ENCODE measurements at places on chromosomes 5 and 9.

DNA sequence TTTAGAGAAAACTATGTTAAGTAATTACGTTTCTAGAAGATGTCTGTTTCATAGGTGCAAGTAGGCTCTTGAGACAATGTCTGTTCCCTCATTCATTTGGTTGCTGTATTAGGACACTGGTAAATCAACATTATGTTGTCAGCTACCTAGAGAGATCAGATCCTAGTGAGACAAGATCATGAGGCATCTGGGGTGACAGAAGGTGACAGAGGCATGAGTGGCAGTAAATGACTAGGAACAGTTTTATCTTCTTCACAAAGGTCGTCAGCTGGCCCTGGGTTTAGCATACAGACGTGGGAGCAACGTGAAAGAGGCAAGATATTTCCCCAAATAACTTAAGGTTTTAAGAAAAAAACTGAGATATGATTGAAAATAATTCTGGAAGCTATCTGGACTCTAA lies 1926.3 kb upstream of the WWC1 start:
- DNase-seq, result no peak

- peak; percentile 76 for DNase-seq
Observed at GRCh38 chr9:100598641-100599145, 20.8 kb downstream of the CAVIN4 start.

- DNase-seq, result no peak
Observed at GRCh38 chr5:44332285-44332971, 56.8 kb downstream of the FGF10 start.

- no peak for DNase-seq
Observed at GRCh38 chr5:126182971-126183695, 240.1 kb upstream of the GRAMD2B start.

DNA sequence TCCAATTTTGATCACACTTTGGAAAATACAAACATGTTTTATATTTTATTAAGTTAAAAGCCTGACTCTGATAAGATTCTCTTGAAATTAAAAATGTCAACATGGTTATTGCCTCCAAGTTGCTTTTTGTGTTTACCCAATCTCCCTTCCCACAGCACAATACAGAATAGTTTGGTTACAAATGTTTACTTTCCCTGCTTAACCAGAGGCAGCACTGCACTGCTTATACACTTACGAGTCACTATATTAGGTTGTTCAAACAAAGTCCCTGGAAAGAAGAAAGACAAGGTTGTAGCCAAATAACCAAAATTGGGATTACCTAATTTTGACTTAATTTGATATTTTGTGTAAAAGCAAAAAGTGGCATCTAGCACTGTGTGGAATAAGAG lies 25.9 kb downstream of the SRFBP1 start:
- DNase-seq, result no peak

- no peak for DNase-seq
Observed at GRCh38 chr5:64518793-64519192, 13.0 kb downstream of the RGS7BP start.

DNA sequence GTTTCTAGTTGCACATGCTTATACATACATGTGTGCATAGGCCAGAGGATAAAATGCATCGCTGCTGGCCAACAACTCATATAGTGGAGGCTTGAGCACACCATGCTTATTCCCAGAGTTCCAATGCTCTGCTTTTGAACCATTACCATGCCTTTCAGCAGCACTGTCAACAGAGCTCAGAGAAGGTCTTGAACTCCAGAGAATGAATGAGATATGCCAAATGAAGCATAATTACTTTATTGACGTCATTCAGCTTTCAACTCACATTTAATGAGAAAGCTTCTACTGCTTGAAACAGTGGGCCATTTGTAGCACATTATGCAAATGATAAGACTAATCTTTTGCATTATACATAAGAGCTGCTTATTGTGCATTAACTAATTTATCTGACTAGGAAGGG lies 765.3 kb upstream of the GRAMD2B start:
- DNase-seq, result no peak

- no peak for DNase-seq
Observed at GRCh38 chr9:135963338-135963737, 2.2 kb upstream of the UBAC1 start.

DNA sequence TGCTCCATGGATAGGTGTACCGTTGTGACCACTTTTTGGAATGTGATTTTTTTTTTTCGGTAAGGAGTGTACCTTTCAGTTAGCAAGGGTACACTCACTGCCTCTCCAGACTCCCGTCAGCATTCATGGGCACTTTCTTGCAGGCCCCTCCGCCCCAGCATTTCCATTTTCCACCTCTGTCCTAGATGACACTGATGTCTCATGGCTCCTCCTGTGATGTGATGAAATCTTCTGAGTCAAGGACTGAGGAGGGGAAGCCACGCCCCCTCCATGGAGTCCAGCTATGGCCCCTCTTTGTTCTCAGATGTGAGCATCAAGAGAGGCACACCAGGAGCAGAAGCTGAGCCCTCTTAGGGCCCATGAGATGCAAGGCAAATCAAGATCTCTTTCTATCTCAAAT lies 61.8 kb downstream of the CTSL start:
- no peak for DNase-seq

DNA sequence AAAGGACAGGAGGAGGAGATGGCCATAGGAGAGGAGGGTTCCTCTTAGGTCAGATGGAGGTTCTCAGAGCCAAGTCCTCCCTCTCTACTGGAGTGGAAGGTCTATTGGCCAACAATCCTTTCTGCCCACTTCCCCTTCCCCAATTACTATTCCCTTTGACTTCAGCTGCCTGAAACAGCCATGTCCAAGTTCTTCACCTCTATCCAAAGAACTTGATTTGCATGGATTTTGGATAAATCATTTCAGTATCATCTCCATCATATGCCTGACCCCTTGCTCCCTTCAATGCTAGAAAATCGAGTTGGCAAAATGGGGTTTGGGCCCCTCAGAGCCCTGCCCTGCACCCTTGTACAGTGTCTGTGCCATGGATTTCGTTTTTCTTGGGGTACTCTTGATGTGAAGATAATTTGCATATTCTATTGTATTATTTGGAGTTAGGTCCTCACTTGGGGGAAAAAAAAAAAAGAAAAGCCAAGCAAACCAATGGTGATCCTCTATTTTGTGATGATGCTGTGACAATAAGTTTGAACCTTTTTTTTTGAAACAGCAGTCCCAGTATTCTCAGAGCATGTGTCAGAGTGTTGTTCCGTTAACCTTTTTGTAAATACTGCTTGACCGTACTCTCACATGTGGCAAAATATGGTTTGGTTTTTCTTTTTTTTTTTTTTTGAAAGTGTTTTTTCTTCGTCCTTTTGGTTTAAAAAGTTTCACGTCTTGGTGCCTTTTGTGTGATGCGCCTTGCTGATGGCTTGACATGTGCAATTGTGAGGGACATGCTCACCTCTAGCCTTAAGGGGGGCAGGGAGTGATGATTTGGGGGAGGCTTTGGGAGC lies 3.1 kb downstream of the EGR1 start:
- peak; percentile 33 for DNase-seq

GRCh38 chr5:89601880-89602279 lies 718.9 kb upstream of the MEF2C start:
- no peak for DNase-seq

GRCh38 chr9:38319496-38320173 lies 72.9 kb upstream of the ALDH1B1 start:
- DNase-seq, result no peak

- DNase-seq, result no peak
Observed at GRCh38 chr9:75102177-75102790, 14.0 kb downstream of the OSTF1 start.

GRCh38 chr5:142896325-142897007 lies 126.3 kb downstream of the ARHGAP26 start:
- DNase-seq, result peak; percentile 19

GRCh38 chr5:93660677-93661076 lies 77.7 kb downstream of the NR2F1 start:
- DNase-seq, result no peak

- DNase-seq, result no peak
Observed at GRCh38 chr9:131731644-131732043, 8.2 kb downstream of the RAPGEF1 start.

GRCh38 chr5:131328536-131329285 lies 64.9 kb downstream of the CDC42SE2 start:
- DNase-seq, result peak; percentile 2

GRCh38 chr9:78188594-78188993 lies 47.3 kb upstream of the CEP78 start:
- no peak for DNase-seq

GRCh38 chr5:81045389-81045807 lies 85.2 kb downstream of the RASGRF2 start:
- no peak for DNase-seq

GRCh38 chr5:50445296-50445949 lies 4.3 kb upstream of the EMB start:
- DNase-seq, result no peak

DNA sequence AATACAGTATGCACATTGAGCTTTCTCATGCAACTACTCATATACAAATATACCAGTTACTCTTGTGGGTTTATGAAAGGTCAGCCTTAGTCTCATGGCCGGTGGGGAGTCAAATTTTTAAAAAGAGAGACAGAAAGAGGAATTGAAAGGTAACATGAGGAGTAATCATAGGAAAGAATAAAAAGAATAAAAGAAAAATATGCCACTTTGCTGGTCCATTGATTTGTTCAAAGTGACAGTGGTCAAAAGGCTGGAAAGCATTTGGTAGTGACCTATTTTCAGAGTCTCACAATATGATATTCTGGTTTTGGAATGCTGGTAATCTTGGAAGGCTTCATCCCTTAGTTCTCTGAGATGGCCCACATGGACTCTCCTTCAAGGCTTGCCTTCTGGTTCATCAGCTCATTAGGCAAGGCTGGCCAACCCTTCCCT lies 67.0 kb downstream of the ZNF366 start:
- DNase-seq, result no peak

DNA sequence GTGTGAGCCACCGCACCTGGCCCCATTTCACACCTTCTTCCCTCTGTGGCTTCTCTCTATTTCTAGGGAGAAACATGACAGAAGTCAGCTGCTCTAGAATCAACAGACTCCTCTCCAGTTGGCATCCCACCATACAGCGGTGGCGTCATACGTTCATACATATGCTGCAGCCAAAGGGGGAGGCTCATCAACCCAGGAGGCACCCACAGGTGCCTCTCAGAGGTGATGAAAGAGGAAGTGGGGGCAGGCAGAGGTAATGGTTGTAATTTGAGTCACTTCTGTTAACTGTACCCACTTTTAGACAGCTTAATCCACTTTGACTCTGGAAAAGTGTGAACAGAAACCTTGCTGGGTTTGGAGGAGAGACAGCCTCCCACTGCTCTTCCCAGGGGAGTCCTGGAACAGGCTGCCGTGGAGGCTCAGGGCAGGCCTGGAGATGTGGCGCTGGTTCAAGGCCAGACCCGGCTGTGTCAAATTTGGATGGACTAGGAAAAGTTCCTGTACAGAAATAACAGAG lies 47.3 kb upstream of the SUB1 start:
- DNase-seq, result no peak

DNA sequence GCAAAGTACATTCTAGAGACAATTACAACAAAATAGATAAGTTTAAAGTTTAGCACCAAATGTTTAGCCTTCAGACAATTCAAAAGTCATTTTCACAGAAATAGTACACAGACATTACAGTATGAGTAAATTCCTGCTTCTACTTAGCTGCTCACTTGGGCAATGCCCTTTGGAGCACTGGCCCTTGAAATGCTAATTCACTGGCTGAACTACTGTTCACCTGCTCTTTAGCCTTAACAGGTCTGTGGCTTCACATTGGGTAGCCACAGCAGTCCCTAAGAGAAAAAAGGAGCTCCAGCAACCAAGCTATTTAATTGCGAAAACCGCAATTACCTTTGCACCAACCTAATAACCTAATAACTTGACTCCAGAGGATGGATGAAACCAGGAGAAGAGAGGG lies 916.2 kb upstream of the DMAC1 start:
- DNase-seq, result no peak

DNA sequence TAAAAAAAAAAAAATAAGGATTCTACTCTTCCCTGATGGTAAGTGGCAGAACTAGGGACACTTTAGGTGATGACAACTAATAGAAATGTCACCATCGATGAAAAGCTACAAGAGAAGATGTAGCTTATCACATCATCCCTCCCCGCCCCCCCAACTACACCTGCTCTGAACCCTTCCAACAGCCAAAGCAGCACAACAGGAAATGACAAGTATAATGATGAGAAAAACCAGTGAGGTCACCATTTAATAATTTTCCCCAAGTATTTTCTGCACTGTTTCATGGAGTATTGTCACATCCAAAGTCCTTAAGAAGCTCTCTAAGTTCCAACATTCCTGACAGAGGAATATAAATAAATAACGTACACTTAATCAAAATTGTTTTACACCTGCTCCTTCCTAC lies 221.4 kb downstream of the EFNA5 start:
- DNase-seq, result no peak

DNA sequence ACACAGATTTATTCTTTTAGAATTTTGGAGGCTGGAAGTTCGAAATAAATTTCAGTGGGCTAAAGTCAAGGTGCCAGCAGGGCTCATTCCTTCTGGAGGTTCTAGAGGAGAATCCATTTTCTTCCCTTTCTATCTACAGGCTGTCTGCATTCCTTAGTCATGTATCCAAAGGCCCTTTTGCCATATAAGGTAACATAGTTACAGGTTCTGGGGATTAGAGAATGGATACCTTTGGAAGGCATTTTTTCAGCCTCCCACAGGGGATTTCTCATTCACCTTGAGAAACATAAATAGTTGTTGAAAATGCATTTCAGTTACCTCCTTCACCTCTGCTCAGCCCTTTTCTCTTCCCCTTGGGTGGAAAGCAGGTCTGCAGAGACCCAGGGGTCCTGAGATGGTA lies 280.0 kb upstream of the MAP3K1 start:
- peak; percentile 60 for DNase-seq

- no peak for DNase-seq
Observed at GRCh38 chr9:124442379-124442778, 7.9 kb upstream of the ADGRD2 start.

DNA sequence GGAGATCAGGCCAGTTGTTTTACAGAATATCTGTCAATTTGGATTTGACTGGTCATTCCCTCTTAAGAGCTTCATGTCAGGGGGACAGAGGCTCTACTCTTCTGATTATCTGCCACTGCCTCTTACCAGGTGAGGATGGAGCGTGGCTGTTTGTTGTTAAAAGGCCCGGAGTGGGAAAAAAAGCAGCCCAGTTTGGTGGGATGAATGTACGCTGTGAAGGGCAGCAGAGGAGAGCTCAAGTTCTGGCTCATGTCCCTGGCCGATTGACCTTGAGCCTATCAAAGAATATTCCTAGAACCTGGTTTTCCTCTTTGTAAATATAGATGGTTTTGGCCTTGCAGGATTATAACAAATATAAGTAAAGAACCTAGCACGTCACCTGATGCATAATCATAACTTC lies 16.3 kb upstream of the SHB start:
- no peak for DNase-seq

GRCh38 chr5:53298841-53299240 lies 181.6 kb upstream of the FST start:
- no peak for DNase-seq

DNA sequence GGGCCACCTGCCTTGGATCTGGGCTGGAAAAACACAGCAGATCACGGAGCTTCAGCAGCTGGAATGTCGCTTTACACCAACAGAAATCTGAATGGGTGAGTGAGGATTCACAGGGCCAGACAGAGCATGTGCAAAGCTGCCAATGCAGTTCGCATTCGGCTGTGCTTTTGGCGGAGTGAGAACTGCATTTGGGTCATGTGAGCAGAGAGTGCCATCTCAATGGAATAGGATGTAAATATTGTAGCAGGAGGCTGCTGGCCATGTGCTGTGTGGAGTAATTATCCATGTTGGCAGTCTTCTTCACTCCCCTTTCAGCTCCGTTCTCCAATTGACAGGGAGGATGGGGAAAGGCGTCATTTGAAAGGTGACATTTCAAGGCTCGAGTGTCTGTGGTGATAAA lies at the start of gene ANKRD55:
Gene ANKRD55 (minus strand): TSS at position 101 of the 400 bp plus-strand sequence. CDS start 417 bp downstream, outside the sequence.
- no peak for DNase-seq

- DNase-seq, result no peak
Observed at GRCh38 chr5:88393716-88394535, 125.3 kb upstream of the TMEM161B start.

Measured in PC-9 (cell line).